ENCODE measurements at places on chromosomes 6 and 20.
A peak's percentile ranks its signal among the peaks of the same experiment; 100 is the strongest.

DNA sequence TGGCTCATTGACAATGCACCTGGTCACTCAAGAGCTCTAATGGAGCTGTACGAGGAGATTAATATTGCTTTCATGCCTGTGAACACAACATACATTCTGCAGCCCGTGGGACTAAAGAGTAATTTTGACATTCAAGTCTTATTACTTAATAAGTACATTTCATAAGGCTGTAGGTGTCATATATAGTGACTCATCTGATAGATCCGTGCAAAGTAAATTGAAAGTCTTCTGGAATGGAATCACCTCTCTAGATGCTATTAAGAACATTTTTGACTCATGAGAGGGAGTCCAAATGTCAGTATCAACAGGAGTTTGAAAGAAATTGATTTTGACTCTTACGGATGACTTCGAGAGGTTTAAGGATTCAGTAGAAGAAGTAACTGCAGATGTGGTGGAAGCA lies 267.9 kb downstream of the CLVS2 start:
- no peak for DNase-seq

DNA sequence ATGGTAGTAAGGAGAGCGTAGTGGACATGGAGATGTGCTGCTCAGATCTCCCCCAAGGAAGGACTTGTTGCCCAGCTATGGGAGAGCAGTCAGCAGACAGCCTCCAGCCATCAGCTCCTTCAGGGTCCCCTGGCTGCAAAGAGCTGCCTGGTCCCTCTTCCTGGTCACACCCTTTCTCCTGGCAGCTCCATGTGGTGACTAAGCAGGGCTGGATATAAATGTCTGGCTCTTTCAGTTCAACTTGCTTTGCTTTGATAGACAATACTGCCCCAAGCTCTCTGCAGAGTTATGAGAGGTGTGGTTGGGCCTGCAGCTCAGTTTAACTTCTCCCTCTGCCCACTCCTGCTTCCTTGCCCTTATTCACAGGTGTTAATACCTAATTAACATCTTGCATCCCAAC lies 64.1 kb upstream of the DDR1 start:
- no peak for DNase-seq

- DNase-seq = no peak
Measured at GRCh38 chr6:16205377-16206144, 32.8 kb upstream of the GMPR start.

DNA sequence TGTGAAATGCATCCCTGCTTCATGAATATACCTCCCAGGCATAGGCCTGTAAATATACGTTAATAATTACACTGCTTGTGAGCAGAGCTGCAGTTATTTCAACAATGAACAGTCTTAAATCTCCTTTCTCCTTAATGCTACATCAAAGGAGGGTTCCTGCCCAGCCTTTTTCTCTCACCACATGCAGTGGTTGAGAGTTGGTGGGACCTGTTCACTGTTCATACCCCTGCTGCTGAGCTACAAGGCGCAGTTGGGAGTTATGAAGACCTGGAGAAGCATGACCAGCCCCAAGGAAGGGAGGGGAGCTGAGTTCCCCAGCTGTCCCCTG lies 111.9 kb upstream of the FOXQ1 start:
- DNase-seq = no peak

- peak; percentile 18 for DNase-seq
Measured at GRCh38 chr6:4133941-4134838, 1.2 kb downstream of the ECI2 start.
